Common myeloid progenitor, CD34-positive (primary cell): ENCODE measurements at places on chromosomes 11 and 22.

GRCh38 chr11:19714387-19715363 lies 2.0 kb downstream of the NAV2 start:
- DNase-seq = peak; percentile 50
- H3K4me1 ChIP-seq = peaks cover 43% of the 10 kb centered on the region
- peaks cover 6% of the 10 kb centered on the region for H3K27me3 ChIP-seq
- H3K27ac ChIP-seq = no peak overlapping the region
- no peaks in the 10 kb centered on the region for H3K36me3 ChIP-seq

- peak overlapping the region; percentile 50 for H3K27ac ChIP-seq
- peaks cover 41% of the 10 kb centered on the region for H3K4me1 ChIP-seq
- H3K27me3 ChIP-seq = no peaks in the 10 kb centered on the region
Measured at GRCh38 chr22:43377896-43378704, 33.7 kb upstream of the MPPED1 start.

- H3K36me3 ChIP-seq = no peaks in the 10 kb centered on the region
- DNase-seq = no peak
- H3K27ac ChIP-seq = no peak overlapping the region
- H3K4me1 ChIP-seq = no peaks in the 10 kb centered on the region
Measured at GRCh38 chr11:116467823-116468222, 305.0 kb downstream of the BUD13 start.

DNA sequence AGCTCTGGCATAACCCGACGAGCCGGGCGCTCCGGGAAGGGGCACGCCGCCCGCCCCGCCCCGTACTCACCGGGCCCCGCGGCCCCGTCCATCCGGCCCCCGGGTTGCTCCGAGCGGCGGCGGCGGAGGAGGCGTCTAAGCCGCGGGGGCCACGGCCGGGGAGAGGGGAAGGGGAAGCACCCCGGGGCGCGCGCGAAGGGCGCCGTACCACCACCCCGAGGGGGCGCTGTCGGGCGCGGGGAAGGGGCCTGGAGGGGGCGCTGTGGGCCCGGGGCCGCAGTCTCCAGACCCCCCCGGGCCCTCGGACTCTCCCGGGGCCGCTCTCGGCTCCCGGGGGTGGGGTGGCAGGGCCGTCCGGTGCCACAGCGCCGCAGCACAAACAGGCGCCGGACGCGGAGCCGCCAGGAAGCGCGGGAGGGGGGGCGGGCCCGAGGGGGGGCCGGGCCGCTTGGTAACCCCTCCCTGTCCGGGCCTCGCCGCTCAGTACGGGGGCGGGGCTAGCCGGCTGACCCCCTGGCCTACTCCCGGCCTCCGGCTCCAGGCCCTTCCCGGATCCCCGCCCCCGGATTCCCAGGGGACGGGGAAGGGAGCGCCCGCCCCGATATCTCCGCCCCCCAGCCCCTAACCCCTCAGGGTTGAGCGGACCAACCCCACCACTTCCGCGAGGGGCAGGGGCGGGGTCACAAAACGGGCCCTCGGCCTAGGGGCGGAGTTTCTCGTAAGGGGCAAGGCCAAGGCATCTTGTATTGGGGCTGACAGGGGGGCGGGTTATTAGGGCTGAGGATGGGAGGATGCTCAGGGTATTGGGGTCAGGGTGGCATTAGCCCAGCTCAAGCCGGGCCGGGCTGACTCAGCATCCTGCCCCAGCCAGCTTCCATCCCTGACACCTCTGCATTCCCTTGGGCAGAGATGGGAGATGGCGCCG lies at the start of the genes EML3 and ROM1:
Gene EML3, minus strand, starts transcription at position 410 of the 925 bp plus-strand sequence. Its CDS starts 318 bp downstream, at position 92.
Gene ROM1, plus strand, starts transcription at position 892 of the 925 bp plus-strand sequence. Its CDS starts 25 bp downstream, at position 917.
- H3K4me3 ChIP-seq = peak within 1 kb of the TSS; percentile 84
- H3K27ac ChIP-seq = peak within 1 kb of the TSS; percentile 87
- H3K4me1 ChIP-seq = peaks cover 45% of the 10 kb centered on the region
- H3K27me3 ChIP-seq = no peaks in the 10 kb centered on the region
- peaks cover 4% of the 10 kb centered on the region for H3K36me3 ChIP-seq
- peak; percentile 95 for DNase-seq

GRCh38 chr11:112404112-112404511 lies 143.5 kb upstream of the PLET1 start:
- H3K27ac ChIP-seq = no peak overlapping the region
- no peaks in the 10 kb centered on the region for H3K36me3 ChIP-seq
- H3K4me1 ChIP-seq = no peaks in the 10 kb centered on the region
- no peaks in the 10 kb centered on the region for H3K27me3 ChIP-seq
- DNase-seq = no peak

DNA sequence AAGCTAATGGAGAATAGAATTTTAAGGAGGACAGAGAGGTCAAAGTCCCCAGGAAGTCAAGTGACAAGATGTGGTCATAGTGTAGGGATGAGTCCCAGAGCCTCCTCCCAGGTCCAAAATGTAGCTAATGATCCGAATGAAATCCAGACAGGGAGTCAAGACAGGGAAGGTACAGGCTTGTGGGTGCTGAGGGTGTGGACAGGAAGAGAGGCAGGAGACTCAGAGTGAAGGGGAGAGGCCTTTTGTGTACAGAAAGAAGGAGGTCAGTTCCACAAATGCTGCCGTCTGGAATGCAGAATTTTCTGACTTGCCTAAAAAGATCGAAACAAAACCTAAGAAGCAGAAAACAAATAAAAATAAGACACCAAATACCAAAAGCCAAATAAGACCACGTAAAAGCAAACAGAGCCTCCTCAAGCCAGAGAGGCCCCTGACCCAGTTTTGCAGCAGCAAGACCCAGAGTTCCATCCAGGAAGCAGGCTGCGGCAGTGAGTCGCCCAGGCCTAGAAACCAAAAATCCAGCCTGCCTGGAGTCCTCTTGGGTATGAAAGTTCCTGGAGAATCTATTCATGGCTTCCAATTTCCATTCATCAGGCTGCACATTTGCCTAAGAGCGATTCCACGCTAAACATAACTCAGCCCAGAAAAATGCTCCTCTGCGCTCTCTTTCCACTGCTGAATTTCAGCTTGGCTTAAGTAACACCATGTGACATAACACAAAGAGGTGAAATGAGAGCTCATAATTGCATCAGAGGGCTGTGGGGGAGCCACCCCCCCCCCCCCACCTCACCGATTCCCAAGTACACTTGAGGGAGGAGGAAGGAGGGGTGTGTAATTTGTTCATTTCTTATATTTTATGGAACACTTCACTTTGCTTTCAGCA lies 71.2 kb downstream of the KIRREL3 start:
- no peak overlapping the region for H3K27ac ChIP-seq
- peaks cover 2% of the 10 kb centered on the region for H3K27me3 ChIP-seq
- DNase-seq = no peak
- no peaks in the 10 kb centered on the region for H3K36me3 ChIP-seq
- no peaks in the 10 kb centered on the region for H3K4me1 ChIP-seq
- no peak overlapping the region for H3K4me3 ChIP-seq

GRCh38 chr22:24156913-24157821 lies 24.1 kb upstream of the SUSD2 start:
- peak overlapping the region; percentile 57 for H3K27ac ChIP-seq
- H3K27me3 ChIP-seq = no peaks in the 10 kb centered on the region
- H3K4me3 ChIP-seq = peak overlapping the region; percentile 66
- peaks cover 15% of the 10 kb centered on the region for H3K36me3 ChIP-seq
- peak; percentile 93 for DNase-seq
- peaks cover 69% of the 10 kb centered on the region for H3K4me1 ChIP-seq

DNA sequence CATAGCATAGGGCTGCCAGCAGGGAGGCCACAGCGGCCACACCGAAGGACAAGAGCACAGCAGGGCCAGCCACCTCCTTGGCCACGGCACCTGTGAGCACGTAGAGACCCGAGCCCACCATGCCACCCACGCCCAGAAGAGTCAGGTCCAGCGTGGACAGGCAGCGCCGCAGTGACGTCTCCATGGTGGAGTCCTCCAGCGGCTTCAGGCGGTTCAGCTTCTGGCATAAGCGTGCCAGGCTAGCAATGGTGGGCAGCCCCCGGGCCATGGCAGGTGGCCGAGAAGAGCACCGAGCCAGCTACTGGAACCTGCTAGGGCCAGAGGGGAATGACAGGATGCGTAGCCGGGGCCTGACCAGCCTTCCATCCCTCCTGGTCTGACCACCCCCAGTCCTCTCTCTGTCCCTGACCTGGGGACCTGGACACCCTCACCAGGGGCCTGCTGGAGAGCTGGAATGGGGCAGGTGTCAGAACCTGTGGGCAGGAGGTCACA lies 770 bp downstream of the SLC7A4 start:
- peaks cover 2% of the 10 kb centered on the region for H3K27me3 ChIP-seq
- H3K4me1 ChIP-seq = no peaks in the 10 kb centered on the region
- H3K4me3 ChIP-seq = peak overlapping the region; percentile 52
- H3K36me3 ChIP-seq = no peaks in the 10 kb centered on the region

- H3K4me1 ChIP-seq = no peaks in the 10 kb centered on the region
- no peak overlapping the region for H3K4me3 ChIP-seq
- no peaks in the 10 kb centered on the region for H3K36me3 ChIP-seq
- H3K27ac ChIP-seq = no peak overlapping the region
Measured at GRCh38 chr22:47445716-47446290, 683.4 kb downstream of the TBC1D22A start.

DNA sequence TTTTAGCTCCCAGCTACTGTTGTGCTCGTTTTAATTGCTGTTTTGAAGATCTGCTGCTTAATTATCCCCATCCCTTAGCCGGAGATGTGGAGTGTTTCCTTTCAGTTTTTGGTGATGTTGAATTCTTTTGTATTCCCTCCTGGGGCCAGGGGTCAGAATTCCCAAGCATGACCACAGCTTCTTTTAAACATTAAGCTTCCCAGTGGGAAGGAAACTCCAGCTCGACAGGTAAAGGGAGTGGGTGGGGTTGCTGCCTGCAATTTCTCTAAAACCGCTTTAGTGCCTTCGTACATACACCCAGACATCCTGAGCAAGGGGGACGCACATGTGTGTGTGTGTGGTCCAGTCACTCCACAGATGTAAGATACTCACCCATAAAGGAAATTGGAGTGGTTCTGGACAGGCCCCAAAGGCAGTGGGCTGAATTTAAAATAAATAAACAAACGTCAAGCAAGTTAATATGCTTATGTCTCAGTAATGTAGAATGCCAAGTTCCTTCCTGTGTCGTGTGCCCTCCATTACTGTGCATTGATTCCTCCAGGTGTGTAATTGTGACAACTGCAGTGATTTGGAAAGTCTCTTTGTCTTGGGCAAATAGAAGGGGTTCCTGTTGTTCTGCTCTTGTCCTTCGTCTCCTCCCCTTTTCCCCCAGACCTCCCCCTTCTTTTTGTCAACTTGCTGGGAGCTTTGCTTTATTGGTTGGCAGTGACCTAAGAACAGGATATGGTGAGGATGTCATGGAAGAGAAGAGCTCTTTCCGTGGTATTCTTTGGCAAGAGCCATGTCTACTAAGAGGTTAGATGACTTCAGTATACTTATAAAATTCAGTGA lies 19.2 kb upstream of the ADSL start:
- DNase-seq = no peak
- no peak overlapping the region for H3K4me3 ChIP-seq
- H3K27ac ChIP-seq = peak overlapping the region; percentile 35
- peaks cover 25% of the 10 kb centered on the region for H3K4me1 ChIP-seq
- H3K36me3 ChIP-seq = peaks cover 33% of the 10 kb centered on the region
- H3K27me3 ChIP-seq = no peaks in the 10 kb centered on the region

GRCh38 chr11:61404103-61404502 lies 11.7 kb downstream of the TMEM216 start:
- H3K4me1 ChIP-seq = no peaks in the 10 kb centered on the region
- no peak overlapping the region for H3K27ac ChIP-seq
- peaks cover 68% of the 10 kb centered on the region for H3K36me3 ChIP-seq
- no peak overlapping the region for H3K4me3 ChIP-seq
- DNase-seq = no peak
- no peaks in the 10 kb centered on the region for H3K27me3 ChIP-seq

GRCh38 chr11:44791316-44791925 lies 64.7 kb downstream of the TSPAN18 start:
- no peaks in the 10 kb centered on the region for H3K36me3 ChIP-seq
- no peak overlapping the region for H3K27ac ChIP-seq
- no peak overlapping the region for H3K4me3 ChIP-seq
- no peak for DNase-seq
- H3K4me1 ChIP-seq = peaks cover 4% of the 10 kb centered on the region
- no peaks in the 10 kb centered on the region for H3K27me3 ChIP-seq

DNA sequence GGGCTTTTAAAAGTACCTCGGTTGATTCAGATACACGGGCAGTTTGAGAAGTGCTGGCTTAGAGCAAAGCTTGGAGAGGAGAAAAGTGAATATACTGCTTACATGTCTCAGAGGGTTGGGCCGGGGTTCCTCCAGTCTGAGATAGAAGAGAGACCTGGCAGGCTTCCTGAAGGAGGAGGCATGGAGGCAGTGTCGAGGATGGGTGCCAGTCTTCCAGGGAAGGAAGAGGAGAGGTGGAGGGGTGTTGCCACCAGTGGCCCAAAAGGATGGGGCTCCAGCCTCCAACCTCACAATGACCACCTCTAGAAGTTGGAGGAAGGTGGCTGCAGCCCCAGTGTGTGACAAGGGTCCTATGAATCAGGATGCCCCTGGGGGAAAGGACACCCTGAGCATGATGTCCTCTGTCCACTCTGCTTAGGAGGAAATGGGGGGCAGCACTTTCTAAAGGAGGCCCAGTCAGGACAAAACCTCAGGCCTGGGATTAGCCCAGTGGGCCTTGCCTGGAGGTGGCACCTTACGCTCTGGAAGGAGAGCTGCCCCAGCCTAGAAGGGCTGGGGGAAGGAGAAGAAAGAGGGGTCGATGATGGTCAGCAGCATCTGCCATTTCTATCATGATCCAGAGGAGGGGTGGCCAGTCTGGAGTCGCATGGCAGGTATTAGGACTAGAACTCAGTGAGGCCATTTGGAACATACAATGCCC lies 65.2 kb downstream of the CD82 start:
- H3K36me3 ChIP-seq = no peaks in the 10 kb centered on the region
- peaks cover 3% of the 10 kb centered on the region for H3K4me1 ChIP-seq
- DNase-seq = no peak

DNA sequence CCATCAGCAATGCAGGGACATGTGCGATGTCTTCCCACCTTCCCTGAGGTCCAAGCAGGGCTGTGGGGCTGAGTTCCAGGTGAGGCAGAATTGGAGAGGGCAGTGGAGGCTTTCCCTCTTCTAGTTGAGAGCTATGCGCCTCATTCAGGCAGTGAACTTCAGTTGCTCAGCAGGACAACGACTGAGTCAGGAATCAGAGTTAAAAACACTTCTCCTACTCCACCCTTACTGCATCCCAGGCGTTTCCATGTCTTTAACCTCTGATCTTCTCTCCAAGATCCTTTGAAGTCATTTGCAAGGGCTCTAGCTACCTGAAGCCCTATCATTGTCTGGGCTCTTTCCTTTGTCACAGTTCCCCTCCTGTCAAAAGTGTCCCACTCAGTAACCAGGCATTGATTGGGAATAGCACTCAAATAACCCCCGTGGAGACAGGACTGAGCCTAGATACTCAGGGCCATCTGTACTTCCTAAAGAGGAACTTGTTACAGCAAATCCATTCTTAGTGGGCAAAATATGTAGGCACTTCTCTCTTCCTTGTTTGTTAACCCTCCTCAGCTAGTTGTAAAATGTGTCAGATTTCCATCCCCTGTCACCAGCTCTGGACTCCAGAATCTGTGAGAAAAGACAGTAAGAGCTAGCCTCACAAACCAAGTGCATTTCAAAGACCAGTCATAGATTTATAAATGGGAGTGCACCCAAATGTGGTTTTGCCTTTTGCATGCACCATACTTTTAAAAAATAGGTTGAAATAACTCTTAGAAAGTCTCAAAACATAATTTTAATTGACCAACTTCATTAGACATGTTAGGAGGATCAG lies 72.5 kb upstream of the MYO18B start:
- H3K36me3 ChIP-seq = peaks cover 4% of the 10 kb centered on the region
- H3K27ac ChIP-seq = no peak overlapping the region
- H3K27me3 ChIP-seq = no peaks in the 10 kb centered on the region
- no peak overlapping the region for H3K4me3 ChIP-seq
- H3K4me1 ChIP-seq = peaks cover 27% of the 10 kb centered on the region

- H3K36me3 ChIP-seq = peaks cover 13% of the 10 kb centered on the region
- DNase-seq = no peak
- H3K4me3 ChIP-seq = no peak overlapping the region
- H3K4me1 ChIP-seq = peaks cover 15% of the 10 kb centered on the region
- H3K27me3 ChIP-seq = no peaks in the 10 kb centered on the region
Measured at GRCh38 chr11:78535027-78535426, 39.6 kb downstream of the NARS2 start.
